ENCODE measurements at places on chromosomes 6 and 20. TPM values are rescaled to one million over a fixed set of nuclear protein-coding genes. Genes with fewer than 3 reads are reported as not detected.

GRCh38 chr6:75296811-75297779 lies 12.5 kb upstream of the TMEM30A start:
- no peak overlapping the region for H3K27ac ChIP-seq
- no peak for DNase-seq
- no peaks in the 10 kb centered on the region for H3K36me3 ChIP-seq
- peaks cover 27% of the 10 kb centered on the region for H3K4me1 ChIP-seq
- H3K4me3 ChIP-seq = no peak overlapping the region

DNA sequence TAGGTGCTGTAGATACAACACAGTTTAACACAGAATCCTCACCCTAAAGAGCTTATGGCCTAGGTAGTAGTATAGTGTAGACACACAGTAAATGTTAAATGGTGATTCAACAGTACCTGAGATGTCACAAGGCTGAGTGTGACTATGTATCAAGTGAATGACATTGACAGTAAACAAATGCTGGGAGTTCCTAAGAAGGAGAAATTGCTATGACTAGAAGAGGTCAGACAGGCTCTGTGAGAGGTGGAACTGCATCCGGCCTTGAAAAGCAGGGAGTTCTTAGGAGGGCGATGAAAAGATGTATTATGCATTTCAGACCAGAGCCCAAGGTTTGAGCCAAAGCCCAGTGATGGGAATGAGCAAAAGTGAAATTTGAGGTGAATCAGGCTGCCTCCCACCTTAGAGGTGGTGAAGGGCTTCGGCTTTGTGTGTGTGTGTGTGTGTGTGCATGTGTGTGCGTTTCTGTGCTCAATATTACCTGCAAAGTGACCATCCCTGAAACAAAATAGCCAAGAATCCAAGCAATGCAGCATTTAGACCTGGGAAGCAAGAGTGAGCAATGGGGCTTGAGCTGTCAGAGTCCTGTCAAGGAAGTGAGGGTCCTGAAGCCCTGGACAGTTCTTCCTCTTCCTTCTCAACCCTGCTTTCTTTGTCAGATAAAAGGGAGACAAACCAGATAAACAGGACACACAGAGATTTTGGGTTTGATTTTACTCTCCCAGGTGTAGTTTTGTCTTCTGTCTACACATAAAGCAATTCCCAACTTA lies 32.3 kb upstream of the CITED2 start:
- H3K4me3 ChIP-seq = no peak overlapping the region
- no peak overlapping the region for H3K27ac ChIP-seq
- H3K27me3 ChIP-seq = no peaks in the 10 kb centered on the region
- H3K36me3 ChIP-seq = no peaks in the 10 kb centered on the region
- no peak for DNase-seq

DNA sequence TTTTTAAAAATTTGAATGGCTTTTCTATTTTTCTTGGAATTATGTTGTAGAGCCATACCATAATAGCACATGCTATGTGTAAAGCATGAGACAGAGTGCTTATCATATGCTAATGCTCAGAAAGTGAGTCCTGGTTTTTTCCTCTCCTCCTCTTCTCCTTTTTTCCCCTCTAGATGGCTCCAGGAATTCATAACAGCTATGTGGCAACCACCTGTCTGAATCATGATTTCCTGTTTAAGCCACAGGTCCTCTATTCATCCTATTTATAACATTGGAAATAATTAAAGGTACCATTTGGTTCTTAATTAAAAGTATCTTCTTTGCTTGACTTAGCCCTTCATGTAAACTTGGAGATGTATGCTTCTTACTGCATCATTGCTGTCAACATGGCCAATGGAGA lies 260.0 kb upstream of the MAP3K7 start:
- no peak overlapping the region for H3K27ac ChIP-seq
- H3K36me3 ChIP-seq = no peaks in the 10 kb centered on the region
- no peaks in the 10 kb centered on the region for H3K27me3 ChIP-seq
- no peak for DNase-seq
- H3K4me1 ChIP-seq = no peaks in the 10 kb centered on the region

- H3K27ac ChIP-seq = no peak overlapping the region
- no peaks in the 10 kb centered on the region for H3K27me3 ChIP-seq
- peaks cover 36% of the 10 kb centered on the region for H3K4me1 ChIP-seq
- DNase-seq = no peak
These were observed 253.0 kb downstream of the ARID1B start for GRCh38 chr6:157029980-157030690.

GRCh38 chr20:19380211-19380610 lies 167.8 kb downstream of the SLC24A3 start:
- no peak overlapping the region for H3K4me3 ChIP-seq
- no peak for DNase-seq
- H3K27ac ChIP-seq = no peak overlapping the region
- H3K36me3 ChIP-seq = no peaks in the 10 kb centered on the region
- no peaks in the 10 kb centered on the region for H3K27me3 ChIP-seq

DNA sequence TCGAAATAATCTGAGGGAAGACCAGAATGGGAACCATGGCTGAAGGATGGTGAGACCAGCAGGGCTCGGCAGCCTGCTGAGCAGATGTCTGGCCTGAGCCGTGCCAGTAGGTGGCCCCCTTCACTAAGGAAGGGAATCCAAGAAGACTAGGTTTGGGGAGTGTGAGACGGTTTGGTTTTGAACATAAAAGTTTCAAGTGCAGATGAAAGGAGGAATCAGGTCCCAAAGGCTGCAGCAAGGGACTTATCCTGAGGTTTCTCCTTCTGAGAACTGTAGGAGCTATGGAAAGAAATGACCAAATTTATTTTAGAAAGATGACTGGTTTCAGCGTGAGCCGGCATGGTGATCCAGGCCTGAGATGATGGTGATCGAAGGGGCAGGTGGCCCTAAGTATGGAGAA lies 4.6 kb upstream of the OSER1 start:
- no peak for DNase-seq
- H3K27ac ChIP-seq = no peak overlapping the region
- no peak overlapping the region for H3K4me3 ChIP-seq
- H3K36me3 ChIP-seq = no peaks in the 10 kb centered on the region
- H3K27me3 ChIP-seq = no peaks in the 10 kb centered on the region
- H3K4me1 ChIP-seq = peaks cover 26% of the 10 kb centered on the region

DNA sequence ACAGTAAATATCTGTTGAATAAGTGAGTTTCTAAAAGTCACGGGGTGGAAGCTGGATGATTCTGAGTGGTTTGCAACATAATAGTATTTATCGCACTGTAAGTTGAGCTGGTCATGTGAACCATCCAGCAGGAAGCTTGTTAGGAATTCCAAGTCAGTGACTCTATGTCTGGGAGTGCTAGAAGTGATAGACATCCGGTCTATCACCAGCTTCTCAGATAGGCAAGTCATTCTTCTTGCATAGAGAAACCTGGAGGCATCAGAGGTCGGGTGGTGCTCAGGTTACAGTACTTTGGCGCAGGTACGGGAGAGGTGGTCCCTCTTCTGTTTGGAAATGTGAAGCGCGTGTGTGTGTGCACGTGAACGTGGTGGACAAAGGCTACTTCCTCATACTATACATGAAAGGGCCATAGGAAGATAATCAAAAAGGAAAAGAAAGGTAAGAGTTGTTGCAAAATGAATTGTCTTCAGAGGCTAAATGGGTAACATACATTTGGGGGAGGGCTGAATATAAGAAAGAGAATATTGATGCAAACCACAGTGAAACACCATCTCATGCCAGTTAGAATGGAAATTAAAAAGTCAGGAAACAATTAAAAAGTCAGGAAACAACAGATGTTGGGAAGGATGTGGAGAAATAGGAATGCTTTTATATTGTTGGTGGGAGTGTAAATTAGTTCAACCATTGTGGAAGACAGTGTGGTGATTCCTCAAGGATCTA lies 299.3 kb upstream of the ZFP64 start:
- H3K4me1 ChIP-seq = no peaks in the 10 kb centered on the region
- H3K27ac ChIP-seq = no peak overlapping the region
- no peak overlapping the region for H3K4me3 ChIP-seq

DNA sequence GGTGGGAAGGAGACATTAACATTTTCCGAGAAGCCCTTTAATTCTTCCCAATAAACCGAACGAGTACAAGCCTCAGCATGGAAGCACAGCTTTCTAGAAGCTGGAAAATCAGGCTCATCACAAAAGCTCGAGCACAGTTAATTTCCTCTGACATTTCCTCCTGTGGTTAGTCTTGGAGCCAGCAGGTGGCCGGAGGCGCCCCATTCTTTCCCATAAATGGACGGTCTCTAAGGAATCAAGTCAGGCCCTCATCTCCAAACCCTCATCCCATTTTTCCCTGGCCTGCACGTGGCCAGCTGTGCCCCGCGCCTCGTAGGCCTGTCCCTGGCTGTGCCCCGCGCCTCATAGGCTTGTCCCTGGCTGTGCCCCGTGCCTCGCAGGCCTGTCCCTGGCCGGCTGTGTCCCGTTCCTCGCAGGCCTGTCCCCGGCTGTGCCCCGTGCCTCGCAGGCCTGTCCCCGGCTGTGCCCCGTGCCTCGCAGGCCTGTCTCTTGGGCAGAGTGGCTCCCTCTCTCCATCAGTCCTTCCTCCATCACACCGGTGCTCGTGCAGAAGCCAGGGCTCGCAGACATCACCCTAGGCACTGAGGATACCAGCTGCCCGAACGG lies 19.7 kb upstream of the NTSR1 start:
- no peak overlapping the region for H3K4me3 ChIP-seq
- H3K27me3 ChIP-seq = peaks cover 9% of the 10 kb centered on the region
- no peak overlapping the region for H3K27ac ChIP-seq
- no peaks in the 10 kb centered on the region for H3K4me1 ChIP-seq

DNA sequence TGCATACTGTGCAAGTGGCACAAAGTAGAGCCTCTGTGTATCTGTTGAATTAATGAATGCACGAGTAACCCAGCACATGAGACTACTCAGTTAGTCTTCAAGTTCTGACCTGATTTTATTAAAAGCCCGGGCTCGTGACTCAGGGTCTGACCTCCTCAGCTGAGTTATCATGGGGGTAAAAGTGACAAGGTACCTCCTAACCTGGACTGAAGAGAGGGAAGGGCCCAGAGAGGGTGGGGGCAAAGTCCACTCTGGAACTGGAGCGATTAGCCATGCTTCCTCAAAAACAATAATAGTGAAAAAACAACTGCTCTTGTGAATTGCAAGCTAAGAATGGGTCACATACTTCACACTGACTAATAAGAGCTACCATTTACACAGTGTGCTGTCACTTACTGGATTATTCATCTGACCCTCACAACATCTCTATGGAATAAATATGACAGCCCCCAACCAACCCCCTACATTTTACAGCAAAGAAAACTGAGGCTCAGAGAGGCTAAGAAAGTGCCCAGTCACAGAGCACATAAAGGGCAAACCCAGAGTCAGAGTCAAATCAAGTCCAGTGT lies 26.7 kb downstream of the TRERF1 start:
- H3K27me3 ChIP-seq = no peaks in the 10 kb centered on the region
- DNase-seq = no peak
- H3K36me3 ChIP-seq = no peaks in the 10 kb centered on the region
- H3K4me3 ChIP-seq = no peak overlapping the region
- peaks cover 5% of the 10 kb centered on the region for H3K4me1 ChIP-seq

- H3K36me3 ChIP-seq = no peaks in the 10 kb centered on the region
- no peaks in the 10 kb centered on the region for H3K4me1 ChIP-seq
- no peak overlapping the region for H3K4me3 ChIP-seq
- no peaks in the 10 kb centered on the region for H3K27me3 ChIP-seq
- H3K27ac ChIP-seq = no peak overlapping the region
These were observed 33.5 kb downstream of the ZBTB2 start for GRCh38 chr6:151357758-151358436.

ZSCAN16 gene
- total RNA-seq = 1.8 TPM

C6orf15 gene
- not detected for total RNA-seq

AKAP12 gene
- 12.1 TPM for total RNA-seq

OR2J2 gene
- total RNA-seq = not detected

SOBP gene
- 12.7 TPM for total RNA-seq
